ENCODE measurements at places on chromosomes 6 and 20.

DNA sequence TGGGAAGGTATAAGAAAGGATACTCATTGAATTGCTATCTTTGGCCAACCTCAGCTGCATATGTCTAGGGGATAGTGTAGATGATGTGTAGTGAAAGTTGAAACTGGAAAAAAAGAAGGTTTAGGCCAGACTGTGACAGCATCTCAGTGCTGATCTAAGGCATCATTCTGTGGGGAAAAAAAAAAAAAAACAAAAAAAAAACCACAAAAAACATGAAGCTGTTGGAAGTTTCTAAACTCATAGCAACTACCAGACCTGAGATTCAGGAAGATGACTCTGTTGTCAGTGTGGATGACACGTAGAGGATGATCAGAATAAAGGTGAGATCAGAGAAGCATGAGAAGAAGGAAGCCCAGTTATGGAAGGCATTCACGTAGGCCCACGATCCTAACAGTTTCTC lies 100.8 kb upstream of the CNKSR3 start:
- no peak for DNase-seq

DNA sequence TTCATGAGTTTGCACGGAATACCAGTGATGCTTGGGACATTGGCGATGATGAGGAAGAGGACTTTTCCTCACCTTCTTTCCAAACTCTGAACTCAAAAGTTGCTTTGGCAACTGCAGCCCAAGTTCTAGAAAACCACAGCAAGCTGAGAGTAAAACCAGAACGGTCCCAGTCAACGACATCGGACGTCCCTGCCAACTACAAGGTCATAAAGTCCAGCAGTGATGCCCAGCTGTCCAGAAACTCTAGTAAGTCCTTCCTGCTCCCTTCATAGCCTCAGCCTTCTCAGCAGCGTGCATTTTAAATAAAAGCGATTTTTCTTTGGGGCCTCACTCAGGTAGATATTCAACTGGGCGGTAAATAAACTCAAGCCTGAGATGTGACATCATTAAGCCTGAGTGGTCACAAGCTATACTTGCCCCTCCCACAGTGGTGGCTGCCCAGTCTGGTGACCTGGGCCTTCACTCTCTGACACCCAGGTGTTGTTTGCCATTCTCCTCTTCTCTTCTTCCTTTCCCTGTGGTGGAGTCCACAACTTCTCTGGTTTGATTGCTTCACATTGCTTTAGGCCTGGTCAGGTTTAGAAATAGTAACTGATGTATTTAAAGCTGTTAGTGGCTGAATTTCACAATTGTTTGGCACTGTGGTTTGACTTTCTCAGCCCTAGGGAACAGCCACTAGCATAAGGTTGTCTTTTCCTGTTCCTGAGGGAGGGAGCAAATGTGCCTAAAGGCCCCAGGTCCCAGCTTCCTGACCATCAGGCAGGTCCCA lies 21.6 kb upstream of the TMEM217 start:
- no peak for DNase-seq

- DNase-seq: no peak
Observed at GRCh38 chr6:41197234-41197633, 3.7 kb downstream of the TREML2 start.

DNA sequence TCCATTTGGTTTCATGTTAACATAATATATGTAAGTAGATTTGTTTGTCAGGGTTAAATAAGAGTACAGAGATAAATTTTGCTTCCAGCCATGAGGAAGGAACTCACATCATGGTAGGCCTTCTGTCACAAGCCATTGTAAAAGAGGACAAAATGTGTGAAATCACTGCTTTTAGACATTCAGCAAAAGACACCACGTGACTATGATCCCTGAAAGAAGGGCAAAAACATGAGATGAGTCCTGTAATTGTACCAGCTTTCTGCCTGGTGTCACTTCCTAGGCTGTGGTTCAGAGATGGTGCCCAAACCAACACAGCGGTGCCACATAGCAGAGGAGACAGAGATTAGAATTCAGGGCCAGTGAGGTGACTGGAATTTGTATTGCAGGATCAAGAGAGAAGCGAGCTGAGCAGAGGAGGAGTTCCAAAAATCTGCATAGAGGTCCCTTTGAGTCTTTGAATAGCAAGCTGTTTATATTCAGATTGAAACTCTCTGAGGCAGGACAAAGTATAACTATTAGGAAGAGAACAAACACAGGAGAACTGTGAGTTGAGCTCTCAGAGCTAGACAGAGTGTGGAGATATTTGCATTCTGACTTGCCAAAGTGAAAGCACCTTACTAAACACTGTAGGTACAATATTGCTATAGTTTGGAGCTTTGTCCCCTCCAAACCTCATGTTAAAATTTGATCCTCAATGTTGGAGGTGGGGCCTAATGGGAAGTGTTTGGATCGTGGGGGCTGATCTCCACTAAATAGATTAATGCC lies 52.6 kb upstream of the PDE7B start:
- no peak for DNase-seq

DNA sequence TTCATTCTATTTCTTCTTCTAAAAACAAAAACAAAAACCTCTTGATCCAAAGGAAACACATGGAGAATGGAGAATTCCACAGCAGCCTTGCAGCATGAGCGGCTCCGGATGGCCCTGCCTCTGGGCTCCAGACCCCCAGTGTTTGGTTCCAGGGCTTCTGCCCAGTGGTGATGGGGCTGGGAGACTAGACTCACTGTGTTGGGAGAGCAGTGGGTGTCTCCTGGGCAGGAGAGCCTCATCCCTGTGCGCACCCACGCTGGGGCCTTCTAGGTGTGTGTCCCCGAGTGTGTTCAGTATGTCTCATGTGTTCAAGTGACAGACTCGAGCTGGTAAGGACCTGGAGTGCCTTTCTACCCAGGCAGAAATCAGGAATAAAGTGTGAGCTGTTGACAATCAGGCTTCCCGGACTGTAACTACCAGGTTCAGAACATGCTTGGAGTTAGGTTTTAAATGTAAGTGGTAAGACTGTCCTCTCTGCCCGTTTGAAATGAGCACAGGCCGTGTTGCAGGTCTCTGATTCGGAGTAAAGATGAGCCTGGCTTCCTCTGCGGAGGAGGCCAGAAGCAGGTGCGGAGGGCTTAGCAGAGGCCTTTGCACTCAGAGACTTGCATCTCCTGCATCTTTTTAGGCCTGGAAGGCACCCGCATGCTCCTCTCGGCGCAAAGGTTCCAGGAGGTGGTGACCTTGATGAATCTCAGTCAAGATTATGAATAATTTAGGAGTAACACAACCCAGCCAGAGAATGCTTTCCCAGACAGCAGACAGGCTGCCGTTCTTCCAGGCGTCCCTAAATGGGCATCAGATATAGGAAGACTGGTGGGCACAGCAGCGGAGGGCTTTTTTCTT lies 253.6 kb downstream of the CDH26 start:
- no peak for DNase-seq

- no peak for DNase-seq
Observed at GRCh38 chr20:50627747-50628146, 63.6 kb downstream of the RIPOR3 start.

- no peak for DNase-seq
Observed at GRCh38 chr6:31479151-31479932, 18.6 kb upstream of the MICB start.

- DNase-seq: no peak
Observed at GRCh38 chr6:134589512-134589911, 271.6 kb upstream of the SGK1 start.

GRCh38 chr6:4936681-4937041 lies 67.2 kb downstream of the RPP40 start:
- DNase-seq: peak; percentile 1

DNA sequence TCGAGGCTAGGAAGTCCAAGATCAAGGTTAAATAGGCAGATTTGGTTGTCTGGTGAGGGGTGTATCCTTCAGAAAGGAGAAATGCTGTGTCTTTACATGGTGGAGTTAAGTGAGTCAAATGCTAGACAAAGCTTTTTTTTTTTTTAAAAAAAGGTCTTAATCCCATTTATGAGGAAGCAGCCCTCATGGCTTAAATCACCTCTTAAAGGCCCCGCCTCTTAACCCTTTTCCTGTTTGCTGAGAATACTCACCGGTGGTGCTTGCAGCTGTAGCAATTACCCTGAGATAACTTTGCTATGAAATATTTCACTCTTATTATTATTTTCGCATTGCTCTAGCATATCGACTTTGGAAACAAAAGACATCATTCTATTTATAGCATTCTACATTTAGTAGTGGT lies 30.8 kb downstream of the FBXO30 start:
- no peak for DNase-seq

DNA sequence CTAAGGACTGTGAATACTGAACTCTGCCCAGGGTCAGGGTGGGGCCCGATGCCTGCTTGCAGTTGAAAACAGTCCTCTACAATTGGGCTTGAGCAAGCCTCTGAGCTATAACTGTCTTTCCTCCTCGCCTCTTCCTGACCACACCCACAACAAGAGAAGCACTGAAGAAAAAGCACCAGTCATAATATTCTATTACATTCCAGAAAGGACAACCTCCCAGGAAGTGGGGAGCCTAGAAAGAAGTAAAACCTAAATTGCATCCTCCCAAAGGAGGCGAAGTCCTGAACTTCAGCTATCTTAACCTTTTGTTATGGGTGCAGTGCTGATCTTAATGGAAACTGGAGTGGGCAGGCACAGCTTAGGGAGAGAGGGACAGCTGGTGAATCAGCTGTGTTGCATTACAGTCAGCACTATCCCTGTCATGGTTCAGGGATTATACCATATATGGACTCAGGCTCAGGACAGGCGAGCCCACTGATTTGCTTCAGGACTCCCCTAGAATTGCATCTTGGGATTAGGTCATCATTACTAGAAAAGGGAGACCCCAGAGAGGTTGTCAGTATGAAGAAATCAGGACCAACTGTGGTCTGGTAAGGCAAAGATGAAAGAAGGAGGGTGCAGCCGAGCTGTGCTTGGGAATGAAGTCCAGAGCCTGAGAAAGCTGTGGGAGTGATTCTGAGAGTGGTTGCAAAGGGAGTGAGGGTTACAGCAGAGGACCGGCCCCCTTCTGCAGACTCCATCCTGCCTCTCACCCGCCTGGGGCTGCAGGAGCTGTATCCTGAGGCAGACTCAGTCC lies 18.3 kb upstream of the TRAM2 start:
- no peak for DNase-seq

- DNase-seq: no peak
Observed at GRCh38 chr6:16754876-16755275, 6.4 kb downstream of the ATXN1 start.

- DNase-seq: no peak
Observed at GRCh38 chr20:44154521-44155001, 32.4 kb downstream of the JPH2 start.

DNA sequence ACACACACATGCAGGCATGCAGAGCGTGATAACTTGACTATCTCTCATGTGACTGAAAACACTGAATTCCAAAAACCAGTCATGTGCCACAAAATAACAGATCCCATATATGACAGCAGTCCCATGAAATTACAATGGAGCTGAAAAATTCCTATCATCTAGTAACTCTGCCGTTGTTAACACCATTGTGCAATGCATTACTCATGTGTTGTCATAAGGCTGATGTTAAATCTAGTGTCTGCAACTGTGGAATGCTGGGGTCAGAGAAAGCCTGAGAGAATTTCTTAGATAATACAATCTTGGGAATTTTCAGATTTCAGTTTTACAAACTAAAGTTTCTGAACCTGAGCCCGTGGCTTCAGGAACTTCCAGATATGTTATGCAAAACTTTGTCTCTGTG lies 70.2 kb downstream of the LYRM4 start:
- DNase-seq: no peak

DNA sequence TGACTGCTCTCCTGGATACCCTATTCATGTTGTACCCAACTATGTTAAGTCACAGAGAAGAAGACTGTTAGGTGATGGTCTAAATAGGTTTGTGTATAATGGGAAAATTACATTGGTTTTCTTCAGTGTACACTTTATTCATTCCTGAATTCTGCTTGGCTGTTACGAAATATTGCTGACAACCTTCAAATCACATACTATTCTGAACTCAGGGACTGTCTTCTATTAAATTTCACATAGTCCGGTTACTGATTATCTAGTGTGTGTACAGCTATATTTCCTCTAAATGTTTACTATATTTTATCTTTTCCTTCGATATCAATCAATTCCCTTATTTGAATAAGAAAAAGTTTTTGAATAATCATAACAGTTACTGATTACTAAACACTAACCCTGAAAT lies 1090.3 kb upstream of the CITED2 start:
- DNase-seq: no peak

GRCh38 chr6:108114841-108115597 lies 40.5 kb upstream of the OSTM1 start:
- DNase-seq: peak; percentile 52

DNA sequence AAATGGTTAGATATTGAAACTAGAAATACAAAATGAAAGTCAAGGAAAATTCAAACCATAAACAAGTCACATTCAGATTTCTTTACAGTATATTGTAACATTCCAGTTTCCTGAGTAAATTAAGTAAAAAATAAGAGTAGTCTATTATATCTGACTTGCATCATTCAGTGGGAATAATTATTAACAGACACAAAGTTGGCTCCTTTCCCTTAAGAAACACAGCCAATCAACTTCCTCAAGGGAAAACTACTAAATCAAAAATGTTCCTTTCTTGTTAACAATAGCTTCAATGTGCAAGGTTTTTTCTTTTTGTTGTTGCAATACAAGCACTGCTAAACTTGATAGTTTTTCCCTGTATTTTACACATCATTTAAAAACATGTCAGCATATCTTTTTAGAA lies 33.2 kb downstream of the DNAAF9 start:
- no peak for DNase-seq

- no peak for DNase-seq
Observed at GRCh38 chr6:169490830-169491229, 211.0 kb downstream of the WDR27 start.

DNA sequence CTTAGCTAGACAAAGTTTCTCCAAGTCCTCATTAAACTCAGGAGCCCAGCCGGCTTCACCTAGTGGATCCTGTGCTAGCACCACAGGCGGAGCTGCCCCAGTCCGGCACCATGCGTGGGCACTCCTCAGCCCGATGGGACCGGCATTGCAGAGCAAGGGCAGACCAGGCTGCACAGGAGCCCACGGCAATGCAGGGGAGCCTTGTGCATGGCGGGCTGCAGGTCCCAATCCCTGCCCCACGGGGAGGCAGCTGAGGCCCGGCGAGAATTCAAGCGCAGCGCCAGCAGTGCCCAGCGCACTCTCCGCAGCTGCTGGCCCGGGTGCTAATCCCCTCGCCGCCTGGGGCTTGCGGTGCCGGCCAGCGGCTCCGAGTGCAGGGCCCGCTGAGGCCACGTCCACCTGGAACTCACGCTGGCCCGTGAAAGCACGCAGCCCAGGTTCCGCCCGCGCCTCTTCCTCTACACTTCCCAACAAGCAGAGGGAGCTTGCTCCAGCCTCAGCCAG lies 292.3 kb upstream of the EYS start:
- DNase-seq: no peak

GRCh38 chr20:63958964-63959698 lies 2.9 kb upstream of the UCKL1 start:
- no peak for DNase-seq

GRCh38 chr6:166849749-166850183 lies 106.6 kb downstream of the RNASET2 start:
- no peak for DNase-seq

- no peak for DNase-seq
Observed at GRCh38 chr6:146859795-146860495, 261.2 kb downstream of the ADGB start.

All from DMS153 (cell line).